ENCODE measurements at places on chromosomes 7 and 10.

DNA sequence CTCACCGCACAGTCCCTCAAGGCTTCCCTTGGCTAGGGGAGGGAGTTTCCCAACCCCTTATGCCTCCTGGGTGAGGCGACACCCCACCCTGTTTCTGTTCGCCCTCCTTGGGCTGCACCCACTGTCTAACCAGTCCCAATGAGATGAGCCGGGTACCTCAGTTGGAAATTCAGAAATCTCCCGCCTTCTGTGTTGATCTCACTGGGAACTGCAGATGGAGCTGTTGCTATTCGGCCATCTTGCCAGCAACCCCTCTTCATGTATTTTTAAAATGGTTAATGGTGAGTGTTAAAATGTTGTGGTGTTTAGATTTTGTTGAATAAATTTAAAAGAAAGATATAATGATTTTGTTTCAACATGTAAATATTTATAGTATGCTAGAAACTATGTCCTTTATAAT is 22.0 kb downstream of the UMAD1 start:
- no peak for DNase-seq

DNA sequence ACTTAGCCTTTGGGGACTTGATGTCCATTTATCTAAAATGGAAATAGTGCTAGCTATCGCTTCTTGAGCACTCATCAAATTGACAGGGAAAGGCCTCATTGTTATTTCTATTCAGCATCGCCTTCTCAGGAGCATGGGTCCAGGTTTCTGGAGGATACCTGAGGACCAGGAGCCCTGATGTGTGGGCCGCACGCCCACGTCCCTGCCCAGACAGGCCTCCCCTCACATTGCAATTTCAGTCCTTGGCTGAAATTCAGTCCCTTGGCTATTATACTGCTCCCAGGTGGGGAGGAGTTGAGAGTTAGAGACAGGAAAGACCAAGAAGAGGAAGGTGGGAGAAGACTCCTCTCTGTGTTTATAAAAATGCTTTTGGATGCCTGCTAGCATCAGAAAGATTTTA is 38.9 kb downstream of the GPRIN2 start:
- no peak for DNase-seq

GRCh38 chr7:30929686-30930085 is 18.0 kb downstream of the AQP1 start:
- no peak for DNase-seq

DNA sequence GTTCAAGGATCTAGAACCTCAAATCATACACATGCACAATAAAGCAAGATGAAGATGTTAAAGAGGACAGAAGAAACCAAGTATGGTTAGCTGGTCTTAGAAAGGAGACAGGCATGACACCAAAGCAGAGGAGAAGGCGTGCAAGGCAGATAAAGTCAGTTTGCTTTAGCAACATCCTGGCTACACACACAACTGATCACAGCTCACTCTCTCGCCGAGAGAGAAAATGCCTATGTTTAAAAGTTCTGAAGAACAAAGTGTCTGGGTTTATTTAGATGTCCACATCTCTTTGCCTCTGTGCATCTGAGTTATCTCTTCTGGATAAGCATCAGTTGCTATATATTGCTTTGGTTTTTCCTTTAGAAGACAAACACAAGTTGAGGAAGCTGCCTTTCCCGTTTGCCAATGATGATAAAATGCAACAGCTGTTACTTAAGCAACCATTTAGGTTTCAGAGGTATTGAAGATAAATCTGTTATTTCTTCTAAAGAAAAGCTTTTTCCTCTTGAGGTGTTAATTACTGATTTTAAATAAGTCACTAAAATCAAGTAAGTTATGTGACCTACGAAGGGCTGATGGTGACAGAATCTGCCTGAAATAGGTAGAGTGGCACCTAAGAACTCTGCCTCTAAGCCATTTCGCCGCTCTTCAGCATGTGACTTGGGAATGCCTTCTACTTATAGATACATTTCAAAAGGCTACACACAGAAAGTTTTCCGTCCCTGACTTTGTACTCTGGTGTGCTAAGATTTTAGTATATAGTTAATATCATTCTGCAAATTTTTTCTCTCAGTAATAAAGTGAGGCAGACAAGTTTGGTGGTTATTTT is 146.2 kb upstream of the ASAH2 start:
- no peak for DNase-seq

DNA sequence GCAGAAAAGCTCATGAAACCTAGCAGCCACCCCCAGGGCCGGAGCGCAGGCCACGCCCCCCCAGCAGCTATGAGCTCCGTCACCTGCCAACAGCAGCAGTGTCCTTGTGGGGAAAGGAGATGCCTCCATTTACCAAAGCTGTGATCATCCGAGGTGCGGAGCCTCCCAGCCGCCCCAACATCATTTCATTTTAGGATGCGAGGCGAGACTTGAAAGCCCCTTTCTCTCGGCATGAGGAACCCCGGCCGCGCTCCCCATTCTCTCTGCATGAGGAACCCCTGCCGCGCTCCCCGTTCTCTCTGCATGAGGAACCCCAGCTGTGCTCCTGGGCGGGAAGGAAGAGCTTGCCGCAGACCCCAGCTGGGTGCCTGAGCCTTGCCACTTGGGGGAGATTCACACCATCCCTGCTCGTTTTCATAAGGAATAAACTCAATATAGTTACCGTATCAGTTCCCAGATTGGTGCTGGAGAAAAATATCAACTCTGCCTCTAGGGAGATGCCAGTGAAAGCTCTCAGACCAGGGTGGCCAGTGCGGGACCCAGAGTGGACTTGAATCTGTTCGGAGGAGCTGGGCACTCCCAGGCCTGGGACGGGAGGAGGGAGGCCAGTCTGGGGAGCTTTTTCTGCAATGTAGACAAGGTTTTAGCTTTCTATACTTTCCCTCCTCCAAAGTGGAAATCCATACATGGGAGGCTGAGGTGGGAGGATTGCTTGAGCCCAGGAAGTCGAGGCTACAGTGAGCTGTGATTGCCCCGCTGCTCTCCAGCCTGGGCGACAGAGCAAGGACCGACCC is 35.0 kb downstream of the JAKMIP3 start:
- no peak for DNase-seq

DNA sequence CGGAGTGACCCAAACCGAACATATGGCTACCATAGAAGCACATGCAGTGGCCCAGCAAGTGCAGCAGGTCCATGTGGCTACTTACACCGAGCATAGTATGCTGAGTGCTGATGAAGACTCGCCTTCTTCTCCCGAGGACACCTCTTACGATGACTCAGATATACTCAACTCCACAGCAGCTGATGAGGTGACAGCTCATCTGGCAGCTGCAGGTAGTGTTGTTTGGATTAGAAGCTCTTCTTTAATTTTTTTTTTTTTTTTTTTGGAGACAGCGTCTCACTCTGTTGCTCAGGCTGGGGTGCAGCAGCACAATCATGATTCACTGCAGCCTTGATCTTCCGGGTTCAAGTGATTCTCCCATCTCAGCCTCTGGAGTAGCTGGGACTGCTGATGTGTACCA is 45.8 kb downstream of the NRF1 start:
- DNase-seq, result peak; percentile 63

GRCh38 chr7:83936056-83936708 is 258.4 kb downstream of the SEMA3A start:
- peak; percentile 26 for DNase-seq

DNA sequence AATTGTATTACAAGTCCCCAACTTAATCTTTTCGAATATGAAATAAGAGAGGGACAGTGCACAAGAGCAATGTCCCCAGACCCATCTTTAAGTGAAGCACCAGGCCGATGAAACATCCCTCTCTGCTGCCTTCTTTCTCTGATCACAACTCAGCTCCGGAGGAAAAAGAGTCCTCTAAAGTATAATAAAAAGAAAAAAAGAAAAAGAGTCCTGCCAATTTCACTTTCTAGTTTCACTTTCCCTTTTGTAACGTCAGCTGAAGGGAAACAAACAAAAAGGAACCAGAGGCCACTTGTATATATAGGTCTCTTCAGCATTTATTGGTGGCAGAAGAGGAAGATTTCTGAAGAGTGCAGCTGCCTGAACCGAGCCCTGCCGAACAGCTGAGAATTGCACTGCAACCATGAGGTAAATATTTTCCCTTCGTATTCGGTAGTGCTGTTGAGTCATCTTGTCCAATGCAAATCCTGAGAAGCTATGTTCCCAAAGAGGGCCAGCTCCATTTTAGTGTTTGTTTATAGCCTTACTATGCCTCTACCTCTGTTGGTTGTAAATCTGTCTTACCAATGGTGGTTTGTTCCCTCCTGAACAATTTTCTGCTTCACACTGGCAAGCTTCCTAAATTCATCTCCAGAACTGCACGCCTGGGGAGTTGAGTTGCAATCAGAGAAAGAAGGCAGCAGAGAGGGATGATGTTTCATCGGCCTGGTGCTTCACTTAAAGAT is at the start of gene IFIT2:
Gene IFIT2, plus strand, starts transcription at position 326 of the 725 bp plus-strand sequence. Its CDS starts 78 bp downstream, at position 404.
- DNase-seq, result peak; percentile 68

Data from HT1080 (cell line).